Stimulated activated CD8-positive, alpha-beta memory T cell treated with anti-CD3 and anti-CD28 coated beads, Interleukin-4, amount 100 ng/mL, for 24 hours (primary cell): ENCODE measurements at places on chromosomes 3 and 15.
A peak's percentile ranks its signal among the peaks of the same experiment; 100 is the strongest.

DNA sequence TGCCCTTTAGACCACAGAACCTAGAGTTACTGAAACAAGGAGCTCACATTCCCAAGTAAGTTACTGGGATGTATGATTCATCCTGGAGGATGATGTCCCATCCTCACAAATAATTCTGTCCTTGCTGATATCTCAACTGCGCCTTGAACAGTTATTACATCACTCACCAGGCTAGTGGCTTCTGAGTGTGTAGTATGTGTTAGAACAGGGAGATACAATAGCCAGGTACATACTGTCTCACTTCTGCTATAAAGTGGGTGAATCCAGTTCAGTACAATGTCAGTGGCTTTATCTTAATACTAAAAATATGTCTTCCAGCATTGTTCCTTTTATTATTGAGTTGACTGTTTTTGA is 483.2 kb upstream of the FRG2C start:
- no peak for DNase-seq

DNA sequence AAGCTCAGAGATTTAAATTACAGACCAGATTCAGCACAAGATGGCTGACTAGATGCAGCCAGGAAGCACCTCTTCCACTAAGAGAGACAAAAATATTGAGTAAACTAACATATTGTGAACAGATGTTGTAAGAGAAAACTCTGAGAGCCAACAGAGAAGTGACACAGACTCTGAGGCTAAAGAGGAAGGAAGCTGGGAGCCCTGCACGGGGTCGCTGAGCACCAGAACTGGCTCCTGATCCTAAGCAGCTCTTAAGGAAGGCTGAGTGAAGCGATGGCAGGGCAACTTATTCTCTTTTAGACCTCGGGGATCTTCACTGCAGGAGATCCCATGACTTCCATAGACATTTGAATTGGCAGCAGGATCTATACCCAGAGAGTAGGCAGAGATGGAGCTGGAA is 578.0 kb upstream of the GRM7 start:
- DNase-seq = no peak

DNA sequence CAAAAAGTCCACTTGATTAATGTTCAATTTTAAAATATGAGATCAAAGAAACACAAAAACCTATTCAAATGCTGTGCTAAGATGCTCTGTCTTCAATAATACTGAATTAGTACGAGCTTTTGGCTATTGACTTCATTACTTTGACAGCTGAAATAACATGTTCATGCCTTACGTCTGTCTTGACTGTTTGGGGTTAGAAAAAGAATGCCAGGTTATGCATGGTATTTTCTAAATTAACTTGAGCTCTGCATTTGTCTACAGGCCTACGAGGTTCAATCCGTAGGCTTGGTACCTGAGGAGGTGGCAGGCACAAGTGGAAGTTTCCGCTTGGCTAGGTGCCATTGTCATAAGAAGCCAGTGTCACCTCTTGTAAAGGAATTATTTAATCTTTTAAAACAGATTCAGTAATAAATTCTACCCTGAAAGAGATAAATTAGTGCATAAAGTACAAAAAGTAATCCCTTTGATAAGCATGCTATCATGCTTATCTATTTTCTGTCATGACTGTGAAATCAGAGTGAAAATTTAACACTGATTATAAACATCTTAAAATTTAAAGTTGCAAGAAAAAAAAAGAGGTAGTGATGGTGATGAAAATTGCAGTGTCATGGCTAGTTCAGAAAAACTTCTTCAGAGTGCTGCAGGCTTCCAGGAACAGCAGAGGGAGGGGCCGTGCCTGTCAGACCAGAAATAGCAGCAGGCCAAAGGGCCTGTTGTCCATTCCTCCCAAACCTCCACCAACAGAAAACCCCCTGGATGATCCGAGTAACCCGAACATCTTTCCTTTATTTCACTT is 115.7 kb downstream of the ARRDC4 start:
- no peak for DNase-seq

DNA sequence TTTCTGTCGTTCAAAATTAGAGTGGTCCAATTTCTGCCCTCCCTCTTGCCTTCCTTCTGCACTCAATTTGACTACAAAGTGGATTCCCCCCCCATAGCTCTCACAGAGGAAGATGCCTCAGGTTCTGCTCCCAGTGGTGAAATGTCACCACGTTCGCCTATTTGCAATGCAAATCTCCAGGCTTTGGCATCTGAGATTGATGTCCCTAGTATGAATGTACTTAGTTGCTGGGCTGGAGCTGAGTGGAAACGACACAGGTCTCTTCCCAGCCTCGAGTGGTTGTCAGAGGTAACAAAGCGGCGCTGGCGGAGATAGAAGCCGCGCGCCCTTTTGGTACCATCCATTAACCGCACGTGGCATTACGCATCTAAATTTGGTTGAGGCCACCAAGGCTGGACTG is 860.1 kb downstream of the MCTP2 start:
- DNase-seq = no peak

DNA sequence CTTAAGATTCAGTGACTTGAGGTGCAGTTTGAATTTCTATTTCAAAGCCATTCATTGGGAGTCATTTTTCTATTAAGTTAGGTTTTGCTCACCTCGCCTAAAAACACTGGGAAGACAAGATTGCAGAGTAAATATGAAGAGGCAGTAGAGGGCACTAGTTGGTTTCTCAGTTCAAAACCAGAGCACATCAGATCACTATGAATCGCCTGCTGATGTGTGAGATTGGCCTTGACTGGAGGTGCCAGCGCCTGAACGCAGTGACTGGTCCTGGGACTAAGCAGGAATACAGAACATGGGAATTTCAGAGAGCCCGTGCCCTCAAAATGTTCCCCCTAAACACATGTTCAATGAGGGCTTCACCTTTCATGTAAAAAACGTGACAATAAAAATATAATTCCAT is 229.0 kb downstream of the ITPR1 start:
- DNase-seq = no peak

- DNase-seq = no peak
These were observed 52.6 kb upstream of the CCR2 start for GRCh38 chr3:46301122-46301835.

GRCh38 chr3:194840661-194841514 is 155.2 kb downstream of the FAM43A start:
- no peak for DNase-seq

DNA sequence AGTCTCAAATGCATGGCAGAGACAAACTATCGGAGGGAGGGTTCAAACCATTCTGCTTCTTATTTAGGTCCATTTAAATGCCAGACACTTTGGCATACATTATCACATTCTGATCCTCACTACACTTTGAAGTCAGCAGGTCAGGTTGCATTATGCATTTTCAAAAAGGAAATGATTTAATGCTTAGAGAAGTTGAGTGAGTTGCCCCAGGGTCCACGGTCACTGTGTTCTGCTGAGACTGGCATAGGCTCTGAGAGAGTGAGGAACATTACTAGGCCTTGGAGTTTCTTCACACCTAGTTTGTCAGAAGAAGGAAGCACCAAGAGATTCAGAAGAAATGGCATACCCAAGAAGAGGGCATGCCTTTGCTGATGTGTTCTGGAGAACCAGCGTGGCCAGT is 46.3 kb upstream of the ACAN start:
- DNase-seq = no peak

DNA sequence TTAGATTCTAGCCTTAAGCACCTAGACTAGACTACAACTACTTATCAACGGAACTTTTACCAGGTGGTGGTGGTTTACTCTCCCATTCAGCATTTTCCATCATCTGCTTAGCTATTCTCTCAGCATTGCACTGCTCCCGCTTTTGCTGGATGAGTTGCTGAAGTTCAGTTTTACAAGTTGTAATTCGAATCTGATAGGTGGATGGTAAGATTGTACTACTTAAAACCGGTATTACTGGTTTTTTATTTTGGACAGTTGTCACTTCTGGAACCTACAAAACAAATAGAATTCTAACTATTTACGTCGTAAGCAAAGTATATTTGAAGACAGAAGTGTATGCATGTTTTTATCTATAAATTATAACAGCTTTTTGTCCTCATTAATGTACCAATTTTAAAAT is 41.1 kb downstream of the PIK3R4 start:
- no peak for DNase-seq

GRCh38 chr3:94130690-94131089 is 67.8 kb downstream of the NSUN3 start:
- no peak for DNase-seq

- no peak for DNase-seq
These were observed 5.3 kb upstream of the RBPMS2 start for GRCh38 chr15:64780600-64781156.

DNA sequence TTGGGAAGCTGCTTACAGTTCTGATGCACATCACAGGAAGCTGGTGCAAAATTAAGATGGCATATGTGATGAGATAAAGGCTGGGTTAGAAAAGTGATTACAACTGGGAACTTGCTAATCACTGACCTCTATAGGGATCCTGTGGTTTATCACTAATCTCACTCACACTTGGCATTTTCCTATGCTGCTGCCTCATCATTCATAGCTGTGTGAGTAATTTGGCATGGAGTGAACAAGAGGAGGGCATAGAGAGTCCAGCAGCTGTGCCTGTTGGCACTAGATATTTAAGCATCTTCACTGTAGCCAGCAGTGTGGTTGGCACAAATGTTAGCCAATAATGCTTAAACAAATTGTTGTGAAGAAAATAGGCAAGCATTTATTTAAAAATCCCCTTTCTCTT is 217.7 kb upstream of the CGNL1 start:
- no peak for DNase-seq

GRCh38 chr3:73503781-73504180 is 121.0 kb downstream of the PDZRN3 start:
- DNase-seq = no peak

DNA sequence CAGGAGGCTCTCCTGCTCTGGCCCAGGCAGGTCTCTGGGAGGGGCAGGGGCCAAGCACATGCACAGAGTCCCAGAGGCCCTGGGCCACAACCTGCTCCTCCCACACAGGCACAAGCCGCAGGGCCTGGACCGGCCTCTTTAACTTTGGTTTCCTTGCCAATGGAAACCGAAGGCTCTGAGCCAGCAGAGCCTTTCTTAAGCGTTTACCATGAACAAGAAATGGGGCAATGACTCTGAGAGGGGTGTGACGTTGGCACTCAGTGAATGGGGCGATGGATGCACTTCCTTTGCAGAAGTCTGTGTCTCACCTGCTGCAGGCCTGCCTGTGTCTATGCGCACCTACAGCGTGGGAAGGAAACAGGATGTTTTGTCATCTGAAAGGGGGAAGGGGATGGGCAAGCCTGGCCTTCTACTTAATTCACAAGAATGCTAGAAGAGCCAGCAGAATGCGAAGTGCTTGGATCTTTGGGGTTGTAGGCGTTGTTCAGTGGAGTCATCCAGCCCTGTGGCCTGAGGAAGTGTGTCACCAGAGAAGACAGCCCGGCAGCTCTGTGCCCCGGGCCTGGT is 41.8 kb downstream of the IFT122 start:
- no peak for DNase-seq

GRCh38 chr15:29103824-29104565 is 165.6 kb downstream of the NSMCE3 start:
- peak; percentile 38 for DNase-seq

DNA sequence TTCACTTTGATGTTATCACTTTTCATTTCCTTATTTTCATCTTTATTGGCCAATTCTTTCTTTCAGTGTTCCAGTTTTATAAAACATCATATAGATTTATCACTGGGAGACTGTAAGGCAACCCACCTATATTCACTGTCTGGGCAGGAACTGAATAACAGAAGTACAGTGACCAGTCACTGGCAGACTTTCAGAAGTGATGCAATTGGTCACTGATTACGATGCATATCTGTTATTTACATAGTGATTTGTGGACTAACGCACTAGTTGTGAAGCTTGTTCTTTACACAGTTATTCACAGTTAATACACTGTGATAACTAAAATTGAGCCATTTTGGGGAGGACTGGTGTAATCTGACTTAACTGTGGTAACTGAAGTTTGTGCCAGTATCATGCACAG is 190.2 kb upstream of the DPH6 start:
- no peak for DNase-seq

GRCh38 chr3:83023086-83023485 is 1261.6 kb upstream of the GBE1 start:
- no peak for DNase-seq

DNA sequence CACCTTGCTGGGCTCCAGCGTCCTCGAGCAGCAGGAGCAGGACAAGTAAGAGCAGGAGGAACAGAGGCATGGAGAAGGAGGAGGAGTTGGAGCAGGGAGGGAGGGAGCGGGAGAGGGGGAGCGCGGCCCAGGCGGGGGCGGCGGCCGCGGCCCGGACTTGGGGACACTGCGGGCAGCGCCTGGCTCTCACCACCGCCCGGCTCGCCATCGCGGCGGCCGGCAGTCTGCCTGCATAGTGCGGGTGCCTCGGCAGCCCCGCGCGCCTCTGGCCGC is 440 bp downstream of the DCBLD2 start:
- no peak for DNase-seq

- no peak for DNase-seq
These were observed 54.3 kb downstream of the ATP2C1 start for GRCh38 chr3:130948001-130948773.

GRCh38 chr3:108225221-108225620 is 3.0 kb upstream of the IFT57 start:
- no peak for DNase-seq

GRCh38 chr3:69204315-69204957 is 82.0 kb upstream of the LMOD3 start:
- no peak for DNase-seq

- no peak for DNase-seq
These were observed 39.5 kb upstream of the FMN1 start for GRCh38 chr15:33234020-33234461.

DNA sequence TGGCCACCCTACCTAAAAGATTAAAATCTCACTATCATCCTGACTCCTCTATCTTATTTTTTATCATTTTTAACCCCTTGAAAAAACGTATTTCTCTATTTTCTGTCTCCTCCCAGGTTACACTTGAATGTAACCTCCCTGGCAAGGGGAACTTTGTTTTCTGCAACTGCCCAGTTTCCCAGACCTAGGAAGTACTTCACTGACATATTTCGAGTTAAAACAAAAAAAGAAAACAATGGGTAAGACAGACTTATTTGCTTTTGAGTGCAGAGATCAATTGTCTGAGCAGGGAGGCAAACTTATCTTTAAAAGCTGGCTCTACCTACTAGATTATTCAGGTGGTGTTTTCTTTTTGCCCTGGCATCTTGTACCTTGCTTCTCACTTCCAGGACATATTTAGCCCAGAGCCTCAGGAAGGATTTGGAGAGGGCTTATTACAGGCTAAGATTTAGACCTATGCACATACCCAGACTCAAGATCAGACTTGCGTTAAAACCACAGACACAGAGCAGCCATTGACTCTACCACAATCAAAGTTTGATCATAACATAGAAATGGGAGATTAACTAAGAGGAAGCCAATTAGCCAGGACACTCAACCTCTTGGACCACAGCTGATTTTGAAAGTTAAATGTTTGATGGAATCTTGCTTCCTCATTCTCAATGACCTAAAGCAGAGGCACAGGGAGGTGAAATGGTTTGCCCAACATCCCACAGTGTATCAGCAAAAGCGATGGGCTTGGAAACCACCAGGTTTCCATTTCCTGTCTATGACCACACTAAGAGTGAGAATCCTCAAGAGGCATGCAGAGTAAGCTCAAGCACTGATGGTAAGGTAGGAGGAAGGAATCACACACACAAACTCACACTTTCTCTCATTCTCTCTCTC is 169.5 kb upstream of the THBS1 start:
- no peak for DNase-seq

- no peak for DNase-seq
These were observed 250.2 kb downstream of the VGLL3 start for GRCh38 chr3:86740751-86741150.

- DNase-seq = no peak
These were observed 691.5 kb upstream of the ARPP21 start for GRCh38 chr3:34947834-34948233.
